T-helper 9 cell (primary cell): ENCODE measurements at places on chromosomes 6 and 20.

DNA sequence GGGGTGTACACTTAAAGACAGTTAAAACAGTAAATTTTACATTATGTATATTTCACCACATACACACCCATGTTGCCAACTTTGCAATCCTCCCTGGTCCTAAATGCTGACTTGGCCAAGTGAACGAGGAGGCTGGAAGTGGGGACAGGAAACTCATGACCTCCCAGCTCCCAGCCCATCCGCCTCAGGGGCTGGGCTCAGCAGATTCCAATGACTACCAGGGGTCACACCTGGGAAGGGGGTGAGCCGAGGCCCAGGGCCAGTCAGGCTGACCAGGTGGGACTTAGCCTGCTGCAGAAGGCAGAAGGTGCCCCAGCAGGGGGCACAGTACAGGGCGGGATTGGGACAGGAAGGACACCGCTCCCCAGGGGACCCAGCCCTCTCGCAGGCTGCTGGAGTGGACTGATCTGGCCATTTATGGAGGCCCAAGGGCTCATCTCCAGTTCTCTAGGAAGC, 2.4 kb downstream of the SIGLEC1 start:
- DNase-seq, result no peak

DNA sequence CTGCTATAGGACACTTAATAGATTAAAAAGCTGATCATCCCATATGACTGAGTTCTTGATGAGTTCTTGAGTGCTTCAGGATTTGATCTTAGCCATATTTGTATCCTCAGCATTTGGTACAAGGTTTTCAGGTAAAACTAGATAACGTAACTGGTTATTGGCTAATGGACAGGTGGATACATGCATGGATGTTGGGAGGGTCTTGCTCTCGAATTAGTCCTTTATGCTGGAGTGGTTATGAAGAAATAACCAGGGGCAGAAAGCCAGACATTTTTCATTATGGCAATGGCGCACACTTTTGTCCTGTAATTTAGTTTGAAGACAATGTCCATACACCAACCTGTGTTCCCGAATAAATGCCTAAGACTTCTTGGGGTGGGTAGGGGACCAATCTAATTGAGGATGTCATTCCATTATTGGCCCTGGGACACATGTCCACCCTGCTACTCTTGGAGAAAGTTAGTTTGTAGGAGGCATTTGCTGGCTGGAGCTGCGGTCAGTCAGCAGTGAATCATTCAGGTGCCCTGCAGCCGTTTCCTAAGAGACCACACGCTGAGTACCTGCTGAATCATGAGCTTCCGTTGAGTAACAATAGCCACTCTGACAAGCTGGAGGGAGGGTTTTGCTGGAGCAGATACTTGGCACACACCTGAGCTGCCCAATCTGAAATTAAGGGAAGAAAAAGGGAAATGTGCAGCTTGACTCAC, 194.4 kb downstream of the FOXA2 start:
- no peak for DNase-seq

- DNase-seq, result no peak
Observed at GRCh38 chr20:768426-768978, at the start of gene SLC52A3. SLC52A3 (minus strand) TSS chr20:768500; CDS start chr20:765774, 2,726 bp downstream.

DNA sequence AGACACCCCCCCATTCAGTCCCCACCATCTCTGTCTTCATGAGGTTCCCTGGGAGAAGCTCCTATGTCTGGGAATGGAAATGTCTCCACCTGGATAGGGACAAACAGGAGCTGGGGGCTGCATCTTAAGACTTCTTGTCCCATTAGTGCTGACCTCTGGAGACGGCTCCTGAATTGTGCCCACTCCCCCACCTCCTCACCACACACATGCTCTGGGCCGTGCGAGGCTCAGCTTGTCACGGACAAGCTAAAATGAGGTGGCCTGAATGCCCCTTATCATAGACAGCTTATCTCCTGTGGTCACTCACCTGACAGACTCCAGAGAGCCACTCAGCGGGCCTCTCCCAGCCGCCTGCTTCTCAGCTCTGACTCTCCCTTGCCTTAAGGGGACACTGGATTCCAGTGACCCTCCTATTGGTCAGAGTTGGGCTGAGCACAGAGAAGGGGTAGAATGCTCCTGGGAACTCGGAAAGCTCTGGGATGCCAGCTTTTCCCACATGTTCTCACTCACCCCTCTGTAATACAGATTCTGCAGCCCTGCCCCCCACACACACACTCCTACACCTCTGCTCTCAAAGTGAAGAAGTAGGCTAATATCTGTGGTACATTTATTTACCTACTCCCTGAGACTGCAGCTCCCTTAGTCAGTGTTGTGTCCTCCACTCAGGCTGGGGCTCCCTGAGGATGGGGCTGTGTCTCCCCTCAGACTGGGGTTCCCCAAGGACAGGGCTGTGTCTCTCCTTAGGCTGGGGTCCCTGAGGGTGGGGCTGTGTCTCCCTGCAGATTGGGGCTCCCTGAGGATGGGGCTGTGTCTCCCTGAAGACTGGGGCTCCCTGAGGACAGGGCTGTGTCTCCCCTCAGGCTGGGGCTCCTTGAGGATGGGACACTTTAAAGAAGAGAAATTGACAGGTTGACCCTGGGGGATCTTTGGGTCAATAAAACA, 167.5 kb downstream of the VEGFA start:
- no peak for DNase-seq

- no peak for DNase-seq
Observed at GRCh38 chr6:11977738-11978137, 34.4 kb upstream of the HIVEP1 start.

DNA sequence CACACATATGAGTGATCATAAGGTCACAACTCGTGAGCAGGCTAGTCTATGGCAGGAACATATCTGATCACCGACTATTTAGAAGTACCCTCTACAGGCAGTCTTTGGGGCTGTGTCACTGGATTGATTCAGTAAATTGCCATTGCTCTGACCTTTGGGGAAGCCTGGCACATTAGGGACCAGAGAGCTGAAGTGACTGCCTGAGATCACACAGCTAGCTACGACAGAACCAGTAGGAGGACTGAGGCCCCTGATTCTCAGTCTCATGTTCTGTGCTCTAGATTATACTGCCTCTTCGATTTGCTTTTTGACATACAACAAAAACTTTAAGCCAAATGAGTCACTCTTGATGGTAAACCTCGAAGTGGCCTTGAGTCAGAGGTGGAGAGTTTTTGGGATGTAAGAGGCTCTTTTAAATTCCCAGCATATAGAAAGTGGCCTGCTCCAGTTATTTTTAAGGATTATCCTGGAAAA, 247.5 kb upstream of the SUPT3H start:
- DNase-seq, result no peak

GRCh38 chr20:45752746-45753145, 30.6 kb downstream of the SPINT4 start:
- DNase-seq, result no peak

- no peak for DNase-seq
Observed at GRCh38 chr6:126891158-126891557, 227.3 kb upstream of the RSPO3 start.

DNA sequence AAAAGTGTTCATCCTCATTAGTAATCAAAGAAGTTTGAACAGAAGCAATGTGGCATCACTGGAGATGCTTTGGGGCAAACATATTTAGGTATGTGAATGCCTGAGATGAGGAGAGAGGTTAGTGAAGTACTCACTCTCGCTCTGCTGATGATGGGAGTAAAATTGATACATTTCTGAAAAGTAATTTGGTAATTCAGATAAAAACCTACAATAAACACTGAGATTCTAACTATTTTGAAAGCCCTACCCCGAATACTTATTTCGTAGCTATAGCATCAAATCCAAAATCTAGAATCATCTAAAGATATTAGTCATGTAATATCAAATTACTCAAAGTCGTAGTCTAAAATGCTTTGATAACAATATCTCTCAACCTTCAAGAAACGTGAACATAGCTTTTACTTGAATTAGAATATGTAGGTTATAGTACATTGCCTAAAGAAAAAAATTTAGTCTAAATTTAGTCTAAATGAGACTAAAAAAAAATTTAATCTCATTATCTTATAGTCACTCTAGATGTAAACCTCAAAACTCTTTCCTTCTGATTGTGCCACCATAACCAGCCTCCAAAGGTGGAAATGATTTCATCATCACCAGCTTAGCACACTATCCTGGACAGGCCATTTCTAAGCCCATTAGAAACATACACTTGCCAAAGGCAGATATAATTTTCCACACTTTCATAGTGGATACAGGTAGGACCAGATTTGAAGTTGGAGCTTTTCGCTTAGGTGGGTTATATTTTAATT, 232.5 kb upstream of the TAB2 start:
- no peak for DNase-seq

- DNase-seq, result no peak
Observed at GRCh38 chr6:109055771-109056235, 38.8 kb downstream of the SESN1 start.

DNA sequence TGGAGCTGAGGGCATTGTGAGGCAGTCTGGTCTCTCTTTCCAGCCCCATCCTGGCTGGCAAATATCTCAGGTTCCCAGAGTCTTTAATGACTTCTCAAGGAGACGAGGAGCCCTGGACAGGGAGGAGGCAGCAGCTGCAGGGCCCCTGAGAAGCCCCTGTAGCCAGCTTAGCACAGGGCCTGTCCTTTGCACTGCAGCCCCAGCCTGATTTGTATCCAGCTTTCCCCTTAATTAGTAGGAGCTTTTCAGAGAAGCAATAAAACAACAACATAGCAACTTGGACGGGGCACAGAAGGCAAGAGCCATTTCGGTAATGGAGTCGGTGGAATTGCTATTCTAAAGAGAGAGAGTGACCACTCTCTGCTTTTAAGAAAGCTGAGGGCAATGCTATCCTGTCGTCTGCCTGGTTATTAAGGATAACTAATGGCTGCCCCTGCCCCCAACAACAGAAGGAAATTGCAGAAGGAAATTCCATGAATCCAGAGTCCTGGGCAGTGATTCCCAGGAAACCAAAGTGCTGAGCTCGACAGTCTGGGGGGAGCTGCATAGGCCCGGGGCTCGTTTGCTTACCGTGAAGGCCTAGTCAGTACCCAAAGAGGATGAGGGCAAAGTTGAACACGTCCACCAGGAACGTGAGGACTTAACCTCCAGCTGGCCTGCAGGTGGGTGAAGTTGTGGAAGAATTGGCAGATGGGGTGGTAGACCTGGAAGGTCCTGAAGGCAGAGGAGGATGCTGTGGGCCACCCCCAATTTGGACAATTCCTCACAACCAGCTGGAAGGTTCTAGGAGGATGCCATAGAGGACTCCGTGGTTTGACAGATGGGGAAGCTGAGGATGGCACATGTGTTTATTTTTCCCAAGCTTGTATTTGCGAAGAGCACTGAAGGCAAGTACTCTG, 50.3 kb downstream of the NPEPL1 start:
- DNase-seq, result no peak
